D341Med (cell line): ENCODE measurements at places on chromosomes 2 and 18.

DNA sequence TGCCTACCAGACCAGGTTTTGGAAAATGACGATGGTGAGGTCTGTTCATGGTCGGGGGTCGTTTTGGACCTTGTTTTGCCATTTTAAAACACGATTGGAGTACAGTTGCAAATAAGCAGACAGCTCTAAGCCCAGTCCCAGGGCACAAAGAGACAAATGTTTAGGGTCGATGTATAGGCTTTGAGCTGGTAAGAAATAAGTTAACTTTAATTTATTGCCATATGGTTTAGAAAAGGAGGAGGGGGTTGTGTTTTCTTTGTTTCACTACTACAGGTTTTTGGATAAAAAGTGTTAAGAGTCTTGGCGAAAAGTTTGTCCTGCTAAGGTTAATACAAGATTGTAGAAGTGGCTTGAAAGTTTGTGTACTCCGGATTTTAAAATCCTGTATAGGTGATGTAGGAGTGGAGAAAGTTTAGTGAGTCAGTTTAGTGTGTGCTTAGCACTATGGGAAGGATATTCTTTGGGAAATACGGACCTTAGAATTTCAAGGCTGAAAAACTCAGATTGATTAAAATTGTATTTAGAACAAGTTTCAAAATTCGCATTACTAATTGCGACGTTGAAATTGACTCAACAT, 1.3 kb downstream of the KCMF1 start:
- DNase-seq = no peak

GRCh38 chr18:6661692-6662415, 67.7 kb upstream of the ARHGAP28 start:
- no peak for DNase-seq

DNA sequence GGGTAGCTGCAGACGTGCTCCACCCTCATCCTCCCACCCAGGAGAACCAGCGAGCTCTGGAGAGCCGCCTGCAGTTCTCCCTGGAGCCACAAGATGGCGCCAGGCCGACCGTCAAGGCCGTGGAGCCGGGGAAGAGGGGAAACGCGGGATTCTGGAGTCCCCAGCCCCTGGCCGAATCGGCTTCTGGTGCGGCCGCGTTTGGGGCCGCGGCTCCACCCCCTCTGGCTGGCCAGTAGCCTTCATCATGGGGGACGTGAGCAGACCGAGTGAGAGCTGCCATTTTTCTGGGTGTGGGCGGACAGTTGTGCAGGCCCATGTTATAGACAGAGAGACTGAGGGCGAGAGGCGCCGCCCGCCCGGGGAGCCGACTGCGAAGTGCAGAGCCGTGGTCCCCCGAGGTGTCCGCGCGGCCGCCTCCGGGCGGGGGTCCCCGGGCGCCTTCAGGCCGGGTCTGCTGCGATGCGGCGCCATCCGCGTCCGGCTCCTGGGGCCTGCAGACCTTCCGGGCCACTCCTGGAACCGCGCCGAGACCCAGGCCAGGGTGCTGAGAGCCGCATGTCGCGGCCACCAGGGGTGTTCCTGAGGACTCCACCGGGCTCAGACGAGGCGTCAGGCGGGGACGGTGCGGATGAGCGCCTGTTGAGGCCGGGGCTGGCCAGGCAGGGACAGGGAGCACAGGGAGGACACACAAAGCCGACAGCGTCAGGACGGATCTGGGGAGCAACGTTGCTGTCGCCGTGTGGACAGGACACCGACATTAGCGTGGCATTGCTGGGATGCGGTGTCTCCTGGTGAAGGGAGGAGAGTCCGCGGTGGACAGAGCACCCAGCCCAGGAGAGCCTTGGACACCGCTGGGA, 418.2 kb upstream of the HS6ST1 start:
- peak; percentile 44 for DNase-seq

GRCh38 chr2:132680544-132680943, 10.5 kb upstream of the LYPD1 start:
- no peak for DNase-seq

DNA sequence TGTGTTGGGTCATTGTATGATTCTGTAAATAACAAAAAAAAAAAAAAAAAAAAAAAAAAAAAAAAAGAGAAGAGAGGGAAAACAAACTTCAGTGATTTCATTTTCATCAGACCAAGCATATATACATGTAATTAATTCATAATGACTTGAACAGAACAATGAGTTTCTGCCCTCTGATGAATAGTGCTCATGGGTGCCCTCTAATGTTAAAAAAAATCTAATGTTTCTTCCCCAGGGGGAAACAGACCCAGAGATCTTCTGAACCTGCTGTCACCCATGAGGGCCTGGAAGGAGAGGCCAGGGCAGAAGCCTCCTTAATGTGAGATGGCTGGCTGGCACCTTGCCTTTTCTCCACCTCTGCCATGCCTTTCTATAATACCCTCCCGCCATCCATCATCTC, 289.2 kb downstream of the ZNF521 start:
- no peak for DNase-seq

GRCh38 chr2:80711915-80712314, 407.4 kb upstream of the LRRTM1 start:
- no peak for DNase-seq

GRCh38 chr2:74037379-74037860, 52.7 kb downstream of the TET3 start:
- peak; percentile 57 for DNase-seq

- DNase-seq = peak; percentile 92
These were observed at the start of gene ADAM23 for GRCh38 chr2:206442833-206443734. ADAM23 (plus strand) TSS chr2:206443532; CDS start chr2:206443867, 335 bp downstream.

DNA sequence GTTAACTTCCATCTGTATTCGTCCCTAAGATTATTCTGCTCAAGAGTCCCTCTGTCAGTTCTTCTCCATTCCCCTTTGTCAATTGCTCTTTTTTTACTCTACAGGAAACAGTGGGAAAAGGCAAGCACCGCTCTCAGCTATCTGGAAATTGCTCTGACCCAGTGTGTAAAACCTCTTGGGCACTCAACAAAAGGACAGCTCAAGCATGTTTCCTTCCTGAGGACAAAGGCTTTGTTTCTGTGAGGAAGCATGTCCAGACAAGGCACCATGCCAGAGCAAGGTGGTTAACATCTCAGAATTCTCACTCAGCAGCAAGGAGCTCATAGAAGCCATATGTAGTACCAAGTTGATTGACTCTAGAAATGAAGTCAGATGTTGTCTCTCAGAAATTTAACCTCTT, 735.6 kb downstream of the TSN start:
- no peak for DNase-seq

DNA sequence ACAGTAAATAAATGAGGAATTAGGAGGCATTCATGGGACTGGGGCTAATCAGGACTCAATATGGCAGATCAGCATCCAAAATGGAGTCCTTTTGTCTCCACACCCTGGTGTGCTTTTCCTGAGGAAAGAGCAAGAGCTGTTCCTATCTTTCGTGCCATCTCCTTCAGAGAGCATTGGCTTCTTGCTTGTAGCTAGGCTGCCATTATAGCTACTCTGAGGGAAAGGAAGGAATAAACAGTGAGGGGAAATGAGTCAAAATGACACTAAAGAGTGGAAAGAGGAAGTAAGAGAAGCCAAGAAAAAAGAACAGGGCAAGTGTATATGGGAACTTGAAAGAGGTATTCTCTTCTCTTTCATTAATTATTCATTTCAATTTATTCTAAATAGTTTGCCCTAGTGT, 8.4 kb upstream of the NMI start:
- no peak for DNase-seq

DNA sequence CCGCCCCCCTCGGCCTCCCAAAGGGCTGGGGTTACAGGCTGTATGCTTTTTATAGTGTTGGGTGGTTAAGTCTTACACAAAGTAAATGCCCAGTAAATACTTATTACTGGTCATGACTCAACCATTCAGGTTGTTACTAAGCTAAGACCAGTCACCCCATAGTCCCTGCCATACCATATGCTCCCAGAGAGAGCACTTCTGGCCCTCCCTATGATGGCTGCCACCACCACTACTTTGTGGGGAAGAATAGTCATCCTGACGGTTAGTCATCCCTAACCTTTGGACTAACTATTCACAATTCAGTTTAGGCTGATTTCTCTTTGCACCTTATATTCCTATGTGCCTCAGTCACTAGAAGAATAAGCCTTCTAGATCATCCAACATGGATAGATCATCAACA, 42.0 kb upstream of the MSH2 start:
- no peak for DNase-seq

- no peak for DNase-seq
These were observed 7.6 kb downstream of the CAMKMT start for GRCh38 chr2:44369392-44369791.

DNA sequence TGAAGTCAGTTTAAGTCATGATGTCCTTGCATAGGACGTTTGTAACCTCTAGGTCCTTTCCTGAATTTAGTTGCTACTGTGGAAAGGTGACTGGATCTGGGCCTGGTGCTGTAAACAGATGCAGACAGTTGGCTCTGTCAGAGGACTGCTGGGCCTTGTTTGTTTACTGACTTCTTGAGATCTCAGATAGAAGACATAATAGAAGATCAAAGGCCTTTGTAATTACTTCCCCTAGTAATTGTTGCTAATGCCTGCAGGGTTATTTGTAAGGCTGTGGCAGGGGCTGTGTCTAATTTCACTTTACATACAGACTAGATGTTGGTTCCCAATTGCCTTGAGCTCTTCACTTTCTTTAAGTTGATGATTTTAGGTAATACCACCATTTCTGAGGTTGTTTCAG, 42.5 kb downstream of the LYPD6B start:
- no peak for DNase-seq

DNA sequence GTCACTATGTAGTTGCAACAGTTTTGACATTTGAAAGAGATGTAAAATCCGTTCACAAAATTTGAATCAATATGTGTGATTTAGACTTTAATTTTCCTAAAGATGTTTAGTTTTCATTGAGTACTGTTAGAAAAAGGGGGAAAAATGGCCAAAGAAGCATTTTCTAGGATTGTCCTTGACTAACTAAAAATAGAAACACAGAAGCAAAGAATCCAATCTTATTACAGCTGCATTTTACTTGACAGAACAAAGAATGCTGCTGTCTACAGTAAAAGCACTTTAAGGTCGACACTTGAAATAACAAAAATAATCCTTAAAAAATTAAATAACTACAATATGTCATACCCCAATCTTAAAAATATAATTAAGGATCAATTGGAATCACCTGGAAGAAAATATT, 48.9 kb downstream of the FRZB start:
- no peak for DNase-seq

GRCh38 chr18:23740105-23740830, 51.0 kb downstream of the LAMA3 start:
- no peak for DNase-seq

- DNase-seq = no peak
These were observed 44.8 kb upstream of the MAP3K20 start for GRCh38 chr2:173030561-173031490.

- no peak for DNase-seq
These were observed 210.5 kb upstream of the DPP10 start for GRCh38 chr2:114231921-114232320.

GRCh38 chr2:63486861-63487290, 101.4 kb downstream of the WDPCP start:
- peak; percentile 19 for DNase-seq

DNA sequence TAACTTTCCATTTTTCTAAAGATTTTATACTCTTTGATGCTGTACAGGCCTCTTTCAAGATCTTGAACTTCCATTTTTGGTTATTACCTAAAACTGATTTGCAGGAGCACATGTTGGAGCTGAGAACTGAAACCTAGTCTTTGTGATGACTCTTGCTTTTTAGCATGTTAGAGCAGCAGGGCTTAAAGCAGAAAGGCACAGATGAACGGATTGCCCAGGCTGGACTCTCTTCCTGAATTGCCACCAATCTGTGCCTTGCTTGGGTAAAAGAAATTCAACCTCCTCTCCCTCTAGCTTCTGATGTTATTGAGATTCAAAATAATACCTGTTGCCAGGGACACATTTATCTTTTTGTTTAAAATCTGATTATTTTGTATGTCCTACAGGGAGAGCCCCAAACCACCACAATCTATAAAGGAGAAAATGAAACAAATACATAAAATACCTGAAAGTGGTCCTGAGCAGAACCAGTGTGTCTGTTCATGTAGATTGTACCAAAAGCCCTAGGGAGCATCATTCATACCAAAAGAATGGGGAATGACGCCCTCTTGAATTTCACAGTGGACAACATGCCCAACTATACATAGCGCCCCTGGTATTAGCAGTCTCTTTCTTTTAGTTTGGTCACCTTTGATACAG, 277.0 kb upstream of the MAP2 start:
- DNase-seq = no peak

DNA sequence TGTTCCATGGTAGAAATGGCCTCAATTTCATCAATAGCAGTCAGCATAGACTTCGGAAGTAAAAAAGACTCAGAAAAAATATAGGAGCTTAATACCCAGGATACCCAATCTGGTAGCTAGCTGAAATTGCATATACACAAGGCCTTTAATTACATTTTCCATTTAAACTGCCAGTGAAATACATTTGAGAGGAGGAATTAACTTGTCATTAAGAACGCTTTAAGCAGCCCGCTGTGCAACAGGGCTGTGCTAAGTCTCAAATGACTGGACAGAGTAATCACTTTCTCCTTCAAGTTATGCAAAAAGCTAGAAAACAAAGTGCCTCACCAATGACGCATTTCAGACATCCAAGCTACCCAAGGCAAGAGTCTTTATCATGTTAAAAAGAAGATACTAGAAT, 558.8 kb downstream of the MBD2 start:
- no peak for DNase-seq

GRCh38 chr2:154952346-154952980, 254.0 kb downstream of the KCNJ3 start:
- DNase-seq = peak; percentile 11

GRCh38 chr2:38598991-38599295, 3.8 kb downstream of the HNRNPLL start:
- no peak for DNase-seq

GRCh38 chr2:4381049-4381448, 677.7 kb downstream of the DCDC2C start:
- DNase-seq = no peak

- DNase-seq = no peak
These were observed 50.0 kb downstream of the MC4R start for GRCh38 chr18:60322591-60322990.

DNA sequence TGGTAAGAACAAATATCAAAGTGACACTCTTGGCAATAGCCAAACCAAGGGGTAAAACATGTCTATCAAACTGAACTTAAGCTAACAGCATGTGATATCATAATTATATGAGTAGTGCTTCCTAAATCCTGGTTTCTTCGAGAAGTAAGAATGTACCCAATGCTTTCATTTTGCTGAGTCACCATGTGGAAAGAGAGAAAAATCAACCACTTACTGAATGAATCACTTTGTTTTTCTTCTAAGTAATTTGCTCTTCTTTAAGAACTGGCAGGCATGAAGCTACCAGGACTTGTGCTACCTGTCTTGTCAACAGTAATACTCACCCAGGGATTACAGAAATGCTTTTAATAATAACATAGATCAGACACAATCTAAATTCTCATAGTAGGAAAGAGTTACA, 19.0 kb upstream of the DUSP19 start:
- DNase-seq = no peak

- no peak for DNase-seq
These were observed 51.3 kb downstream of the RNF144A start for GRCh38 chr2:6968319-6969100.

- no peak for DNase-seq
These were observed at the start of gene PHLPP1 for GRCh38 chr18:62715436-62715758. PHLPP1 (plus strand) TSS chr18:62715541; CDS start chr18:62715684, 143 bp downstream.

- DNase-seq = no peak
These were observed 140.4 kb downstream of the CTIF start for GRCh38 chr18:48679236-48679635.
